ENCODE measurements at places on chromosomes 11 and 22.

GRCh38 chr11:62875698-62876478, 4.8 kb upstream of the SLC3A2 start:
- DNase-seq = no peak

- DNase-seq = peak; percentile 98
These were observed at the start of gene DEAF1 for GRCh38 chr11:694563-695287. TSS of gene DEAF1 (minus strand) at chr11:695222. CDS start at chr11:695047, 175 bp downstream.

DNA sequence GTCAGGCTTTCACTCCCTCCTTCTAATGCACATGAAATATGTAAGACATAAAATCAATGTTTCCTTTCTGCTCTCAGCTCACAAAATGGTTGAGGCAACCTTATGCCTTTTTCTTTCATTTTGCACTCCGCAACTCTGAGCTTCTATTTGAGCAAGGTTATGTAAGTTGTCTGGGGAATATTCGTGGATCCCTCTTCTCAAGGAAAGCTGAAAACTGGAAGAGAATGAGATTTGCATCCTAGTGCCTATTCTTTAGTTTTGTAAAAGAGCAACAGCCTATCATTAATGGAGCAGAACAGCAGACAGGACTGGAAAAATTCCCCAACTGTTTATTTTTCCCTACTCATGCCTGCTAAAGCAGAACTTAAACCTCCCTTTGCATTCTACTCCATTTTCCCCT, 141.7 kb downstream of the FAM76B start:
- no peak for DNase-seq

DNA sequence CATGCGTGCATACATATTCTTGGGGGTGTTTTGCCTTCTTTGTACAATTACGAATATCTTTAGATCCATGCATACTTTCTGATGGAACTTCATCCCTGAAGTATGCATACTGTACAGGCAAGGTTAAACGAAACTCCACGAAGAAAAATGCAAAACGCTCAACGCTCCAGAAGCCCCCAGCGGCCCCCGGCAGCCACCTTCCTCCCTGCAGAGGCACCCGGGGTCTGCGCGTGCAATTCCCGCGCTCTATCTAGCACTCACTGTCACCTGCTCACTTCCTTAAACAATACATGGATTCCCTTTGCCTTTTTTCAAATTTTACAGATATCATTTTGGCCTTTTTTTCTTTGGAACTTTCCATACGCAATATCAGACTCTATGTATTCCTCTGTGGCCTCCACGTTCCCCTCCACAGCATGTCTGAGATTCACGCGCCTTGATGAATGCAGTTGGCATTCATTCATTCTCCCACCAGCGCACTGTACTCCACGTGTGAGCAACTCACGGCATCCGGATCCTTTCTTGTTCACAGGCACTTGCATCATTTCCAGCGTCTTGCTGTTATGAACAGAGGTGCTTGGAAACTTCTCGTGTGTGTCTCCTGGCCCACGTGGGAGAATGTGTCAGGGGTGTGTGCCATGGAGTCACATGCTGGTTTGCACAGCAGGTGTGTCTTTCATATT, 214.3 kb downstream of the CTTN start:
- DNase-seq = no peak

- no peak for DNase-seq
These were observed 21.9 kb upstream of the CACNG2 start for GRCh38 chr22:36725366-36726006.

GRCh38 chr11:67054836-67055523, 1.7 kb upstream of the RHOD start:
- DNase-seq = no peak

GRCh38 chr11:57167125-57167846, 14.5 kb upstream of the LRRC55 start:
- DNase-seq = no peak

DNA sequence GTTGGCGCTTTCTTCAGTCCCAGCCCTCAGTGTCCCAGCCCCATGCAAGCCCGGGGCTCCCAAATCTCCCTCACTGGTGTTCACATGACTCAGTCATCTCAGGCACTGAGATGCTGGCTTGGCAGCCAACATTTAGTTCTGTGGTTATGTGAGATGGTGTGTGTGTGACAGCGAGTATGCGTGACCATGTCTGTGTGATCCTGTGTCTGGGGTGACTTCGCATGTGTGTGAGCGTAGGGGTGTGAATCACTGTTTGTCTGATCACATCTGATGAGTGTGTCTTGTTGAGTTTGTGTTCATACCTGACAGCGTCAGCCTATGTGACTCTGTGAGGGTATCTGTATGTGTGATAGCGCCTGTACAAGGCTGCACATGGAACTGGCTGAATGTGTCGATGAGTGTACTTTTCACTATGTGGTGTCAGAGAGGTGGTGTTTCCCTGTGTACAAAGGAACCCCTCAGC, 16.2 kb downstream of the CREB3L1 start:
- DNase-seq = no peak

- no peak for DNase-seq
These were observed 3.1 kb downstream of the FAM180B start for GRCh38 chr11:47589584-47589976.

DNA sequence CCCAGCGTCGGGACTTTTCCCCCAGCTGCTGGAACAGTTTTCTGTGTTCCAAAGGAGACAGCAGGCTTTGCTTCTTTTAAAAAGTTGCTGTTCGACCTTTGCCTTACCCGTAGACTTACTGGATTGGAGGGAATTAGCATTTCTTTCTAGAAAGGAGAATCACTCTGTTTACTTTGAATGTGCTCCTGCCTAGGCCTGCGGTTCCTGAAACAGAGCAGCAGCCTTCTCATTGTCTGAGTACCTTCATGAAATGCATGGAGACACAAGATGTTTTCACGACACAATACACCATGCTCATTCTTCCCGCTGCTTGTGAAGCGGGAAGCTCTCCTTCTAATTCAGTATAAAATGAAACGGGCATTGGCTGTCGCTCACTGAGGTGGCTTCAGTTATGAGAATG, 196.2 kb downstream of the TBC1D22A start:
- DNase-seq = no peak

DNA sequence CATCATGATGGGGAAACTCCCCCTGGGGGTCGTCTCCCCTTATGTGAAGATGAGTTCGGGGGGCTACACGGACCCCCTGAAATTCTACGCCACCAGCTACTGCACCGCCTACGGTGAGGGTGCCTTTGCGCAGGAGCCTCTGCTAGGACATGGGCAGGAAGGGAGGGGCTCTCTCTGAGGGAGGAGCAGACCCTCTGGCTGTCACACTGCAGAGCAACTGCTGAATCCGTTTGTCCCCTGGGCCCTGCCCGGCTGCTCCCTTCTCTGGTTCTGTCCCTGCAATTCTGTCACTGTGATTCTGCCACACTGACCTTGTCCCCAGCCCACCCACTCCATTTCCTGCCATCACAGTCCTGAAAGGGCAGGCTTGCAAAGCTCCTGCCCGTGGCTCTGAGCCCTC, 26.7 kb upstream of the LRRC10B start:
- DNase-seq = no peak

DNA sequence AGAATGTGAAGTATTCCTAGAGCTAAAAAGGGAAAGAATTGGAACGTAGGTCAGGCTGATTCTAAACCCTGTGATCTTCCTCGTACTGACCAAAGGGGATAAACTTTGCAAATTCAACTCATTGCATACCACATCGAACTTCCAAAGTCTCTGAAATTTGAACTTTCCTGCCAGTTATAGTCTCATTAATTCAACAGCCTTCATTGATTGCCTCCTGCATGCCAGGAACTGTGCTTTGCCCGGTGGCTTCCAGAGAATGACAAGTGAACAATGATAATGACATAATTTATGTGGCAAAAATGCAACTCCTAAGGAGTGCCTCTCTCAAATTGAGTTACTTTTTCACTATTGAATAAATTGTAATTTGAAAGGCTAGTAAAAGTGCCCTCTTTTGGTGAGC, 107.7 kb upstream of the LDLRAD3 start:
- DNase-seq = no peak

DNA sequence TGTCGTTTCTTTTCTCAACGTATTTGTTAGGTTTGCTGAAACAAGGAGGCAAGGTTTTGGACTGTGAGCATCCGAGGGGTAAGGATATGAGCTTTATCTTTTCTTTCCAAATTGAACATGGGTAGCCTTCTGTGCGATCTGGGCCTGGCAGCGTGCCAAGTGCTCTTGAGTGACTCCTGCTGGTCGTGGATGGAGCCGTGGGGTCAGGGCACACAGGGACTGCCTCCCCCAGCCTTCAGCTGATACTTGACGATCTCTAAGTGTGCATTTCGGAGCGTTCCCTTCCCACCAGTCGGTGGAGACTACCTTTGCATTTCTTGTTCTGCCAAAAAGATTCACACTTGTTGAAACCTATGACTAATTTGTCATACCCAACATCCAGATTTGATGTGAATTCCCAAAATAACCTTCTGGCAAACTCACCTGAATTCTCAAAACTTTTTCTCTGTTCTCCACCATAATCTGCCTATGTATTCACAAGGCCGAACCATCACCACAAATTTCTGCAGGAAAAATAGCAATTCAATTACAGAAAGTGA, 40.1 kb upstream of the CLMP start:
- DNase-seq = no peak

GRCh38 chr11:18046116-18046777, at the start of gene TPH1:
TSS of gene TPH1 (minus strand) at chr11:18046269. CDS start at chr11:18040762, 5,507 bp downstream.
- DNase-seq = no peak

DNA sequence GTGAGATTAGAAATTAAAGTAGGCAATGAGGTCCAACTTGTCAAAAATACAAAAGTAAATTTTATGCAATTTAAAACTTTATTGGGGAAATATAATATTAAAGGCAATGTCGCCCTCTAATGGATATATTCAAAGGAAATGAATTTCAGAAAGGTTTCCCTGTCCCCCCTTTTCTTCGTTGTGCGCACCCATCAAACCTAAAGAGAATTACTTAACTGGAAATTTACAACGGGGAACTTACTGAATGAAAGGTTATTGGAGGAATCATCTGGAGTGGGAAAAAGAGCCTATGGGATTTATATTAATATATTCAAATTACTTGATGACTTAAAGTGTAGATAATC, 1.7 kb upstream of the ABTB2 start:
- no peak for DNase-seq

GRCh38 chr11:27421819-27422494, 50.6 kb downstream of the LGR4 start:
- no peak for DNase-seq

DNA sequence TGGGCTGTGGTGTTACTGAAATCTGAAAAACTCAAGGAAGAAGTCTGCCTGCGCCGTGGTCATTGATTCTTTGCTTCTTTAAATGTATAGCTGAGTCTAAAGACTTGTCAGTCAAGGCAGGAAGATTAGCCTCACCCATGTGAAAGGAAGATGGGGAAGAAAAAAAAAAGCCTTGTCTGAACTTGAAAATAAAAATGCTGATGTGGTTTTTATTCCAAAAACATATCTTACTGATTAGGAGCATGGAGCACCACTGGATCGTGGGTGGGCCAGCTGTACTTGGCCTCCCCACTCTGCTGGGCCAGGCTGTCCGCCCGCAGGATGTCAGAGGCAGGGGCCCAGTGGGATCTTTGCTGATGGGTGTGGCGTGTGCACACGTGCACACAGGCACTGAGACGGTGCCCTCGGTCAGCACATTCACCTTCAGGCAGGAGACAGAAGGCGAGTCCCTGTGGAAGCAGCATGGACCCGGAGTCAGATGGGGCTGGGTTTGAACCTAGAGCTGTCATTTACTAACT, 111.9 kb downstream of the WNT7B start:
- DNase-seq = no peak

DNA sequence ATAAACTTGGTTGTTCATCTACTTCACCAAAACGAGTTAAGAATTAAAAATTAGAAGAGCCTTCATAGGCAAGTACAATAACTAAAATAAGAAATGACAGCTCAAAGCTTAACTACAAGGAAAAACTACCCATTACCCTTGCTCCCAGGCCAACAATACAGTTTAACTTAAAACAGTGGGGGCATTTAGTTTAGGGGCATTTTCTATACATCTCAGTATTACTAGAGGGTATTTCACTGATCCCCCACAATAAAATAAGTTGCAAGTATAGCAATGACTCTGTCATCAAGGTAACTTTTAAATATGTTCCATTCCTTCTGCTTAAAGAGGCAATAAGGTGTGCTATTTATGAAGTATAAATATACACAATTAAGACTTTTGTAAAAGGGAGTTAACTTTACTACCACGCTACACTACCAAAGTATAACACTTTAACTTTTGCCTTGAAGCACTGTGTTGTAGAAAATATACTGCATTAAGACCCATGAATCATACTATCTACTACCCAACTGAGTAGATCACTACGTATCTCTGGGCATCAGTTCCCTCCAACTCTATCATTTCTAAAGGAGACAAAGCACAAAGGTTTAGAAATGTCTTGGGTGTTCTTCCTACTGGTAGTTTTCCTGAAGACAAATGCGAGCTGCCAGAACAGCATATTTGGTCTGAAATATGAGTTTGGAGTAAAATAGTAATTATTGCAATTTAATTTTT, 29.8 kb downstream of the CHORDC1 start:
- DNase-seq = no peak

GRCh38 chr11:44112091-44112821, 16.8 kb downstream of the EXT2 start:
- DNase-seq = no peak

- no peak for DNase-seq
These were observed 931.6 kb downstream of the BRD1 start for GRCh38 chr22:48895831-48896765.

Data from activated CD8-positive, alpha-beta memory T cell treated with anti-CD3 and anti-CD28 coated beads for 1 hour (primary cell).